ENCODE measurements at places on chromosomes 6 and 20. TPM values are rescaled to one million over a fixed set of nuclear protein-coding genes. Genes with fewer than 3 reads are reported as not detected.

GRCh38 chr6:56173228-56173627, 74.2 kb downstream of the COL21A1 start:
- DNase-seq, result no peak
- H3K4me3 ChIP-seq, result no peak overlapping the region
- H3K36me3 ChIP-seq, result no peaks in the 10 kb centered on the region
- no peak overlapping the region for H3K27ac ChIP-seq

DNA sequence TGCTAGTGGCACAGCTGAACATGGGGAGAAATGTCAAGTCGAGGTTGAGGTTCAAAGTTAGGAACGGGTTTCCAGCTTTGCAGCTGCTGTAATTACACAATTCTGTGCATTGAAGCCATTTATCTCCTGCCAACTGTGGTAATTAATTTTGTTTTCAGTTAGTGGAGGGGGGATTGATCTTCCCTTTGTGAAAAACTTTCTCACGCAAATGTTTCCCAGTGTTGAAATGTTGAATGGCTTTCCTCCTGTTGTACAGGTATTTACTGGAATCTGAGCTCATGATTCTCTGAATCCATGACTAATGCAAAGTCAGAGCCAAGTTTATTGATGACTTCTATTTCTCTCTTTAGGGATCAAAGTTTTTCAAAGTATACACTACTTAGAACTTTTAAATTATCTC, 198.4 kb upstream of the SLC35B3 start:
- no peak overlapping the region for H3K4me3 ChIP-seq
- no peak for DNase-seq

DNA sequence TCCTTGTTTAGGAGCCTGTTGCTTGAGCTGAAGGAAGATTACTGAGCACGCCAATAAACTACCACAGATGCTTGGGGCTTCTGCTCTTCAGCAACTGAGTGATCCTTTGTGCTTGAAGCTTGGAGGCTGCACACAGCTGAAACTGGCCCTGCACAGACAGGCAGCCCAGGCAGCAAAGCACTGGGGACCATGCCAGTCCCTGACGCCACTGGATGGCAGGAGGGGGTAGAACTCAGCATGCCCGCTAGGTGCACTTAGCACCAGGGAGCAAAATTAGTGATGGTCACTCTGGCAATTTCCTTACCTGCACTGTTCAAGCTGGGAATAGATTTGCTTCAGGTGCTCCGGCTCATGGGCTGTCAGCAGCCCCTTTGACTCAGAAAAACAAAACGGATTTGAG, 91.5 kb downstream of the FAM50B start:
- no peaks in the 10 kb centered on the region for H3K4me1 ChIP-seq
- no peak for DNase-seq
- no peaks in the 10 kb centered on the region for H3K27me3 ChIP-seq
- H3K36me3 ChIP-seq, result no peaks in the 10 kb centered on the region
- no peak overlapping the region for H3K4me3 ChIP-seq
- H3K27ac ChIP-seq, result no peak overlapping the region

- H3K27ac ChIP-seq, result no peak overlapping the region
- no peaks in the 10 kb centered on the region for H3K4me1 ChIP-seq
- no peak overlapping the region for H3K4me3 ChIP-seq
- no peaks in the 10 kb centered on the region for H3K27me3 ChIP-seq
- no peaks in the 10 kb centered on the region for H3K36me3 ChIP-seq
Measured at GRCh38 chr20:9889270-9889981, 50.5 kb upstream of the PAK5 start.

- H3K4me1 ChIP-seq, result peaks cover 10% of the 10 kb centered on the region
- peaks cover 10% of the 10 kb centered on the region for H3K36me3 ChIP-seq
- no peak for DNase-seq
- no peak overlapping the region for H3K27ac ChIP-seq
Measured at GRCh38 chr6:157203764-157204163, 119.6 kb downstream of the TMEM242 start.

DNA sequence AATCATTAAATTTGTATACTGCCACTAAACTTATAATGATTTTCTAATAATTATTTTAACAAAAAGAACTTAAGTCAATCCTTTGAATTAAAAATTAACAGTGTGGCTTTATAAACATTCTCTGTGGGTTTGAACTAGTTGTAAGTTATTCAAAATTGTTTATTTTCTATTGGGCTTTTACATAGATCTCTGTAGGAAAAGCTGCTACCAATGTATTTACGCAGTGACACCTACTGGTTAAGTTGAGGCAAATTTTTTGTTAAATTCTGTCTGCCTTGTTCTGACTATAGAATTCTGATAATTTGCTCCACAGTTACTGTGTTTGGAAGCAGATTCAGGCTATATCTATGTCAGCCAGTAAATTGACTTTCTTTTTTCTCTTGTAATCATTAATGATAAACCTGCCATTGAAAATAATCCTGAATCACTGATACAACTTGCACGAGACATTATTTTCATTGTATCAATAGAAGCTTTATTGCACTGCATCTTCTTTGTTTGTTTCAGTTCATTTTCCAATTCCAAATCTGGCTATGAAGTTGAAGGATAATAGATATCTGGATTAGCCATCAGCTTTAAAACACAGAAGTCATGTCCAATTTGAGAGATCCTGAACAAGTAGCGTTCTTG, 66.0 kb upstream of the UTRN start:
- H3K27ac ChIP-seq, result no peak overlapping the region
- H3K27me3 ChIP-seq, result no peaks in the 10 kb centered on the region
- no peak for DNase-seq

- H3K4me1 ChIP-seq, result peaks cover 56% of the 10 kb centered on the region
- no peaks in the 10 kb centered on the region for H3K36me3 ChIP-seq
- peaks cover 47% of the 10 kb centered on the region for H3K27me3 ChIP-seq
- no peak for DNase-seq
- H3K27ac ChIP-seq, result peak overlapping the region; percentile 73
- peak overlapping the region; percentile 55 for H3K4me3 ChIP-seq
Measured at GRCh38 chr6:5995949-5996713, 10.6 kb downstream of the NRN1 start.

DNA sequence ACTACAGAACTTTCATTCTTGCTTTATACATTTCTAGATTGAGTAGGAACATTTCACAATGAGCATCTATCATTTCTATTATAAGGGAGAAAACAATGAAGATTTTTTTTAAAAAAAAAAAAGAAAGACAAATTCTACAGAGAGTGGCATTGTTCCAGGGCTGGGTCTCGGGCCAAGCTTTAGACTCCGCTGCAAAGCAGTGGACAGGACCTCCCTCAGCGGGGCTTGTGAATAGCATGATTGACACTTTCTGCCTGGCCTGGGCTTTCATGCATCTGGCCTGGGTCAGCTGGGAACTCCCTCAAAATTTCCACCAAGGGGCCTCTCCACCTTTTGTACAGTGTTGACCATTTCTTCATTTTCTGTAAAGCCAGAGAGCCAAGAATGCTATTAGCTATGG, 55.8 kb upstream of the HIVEP2 start:
- no peak overlapping the region for H3K4me3 ChIP-seq
- H3K27me3 ChIP-seq, result no peaks in the 10 kb centered on the region
- H3K4me1 ChIP-seq, result no peaks in the 10 kb centered on the region
- no peak overlapping the region for H3K27ac ChIP-seq
- DNase-seq, result no peak
- no peaks in the 10 kb centered on the region for H3K36me3 ChIP-seq

DNA sequence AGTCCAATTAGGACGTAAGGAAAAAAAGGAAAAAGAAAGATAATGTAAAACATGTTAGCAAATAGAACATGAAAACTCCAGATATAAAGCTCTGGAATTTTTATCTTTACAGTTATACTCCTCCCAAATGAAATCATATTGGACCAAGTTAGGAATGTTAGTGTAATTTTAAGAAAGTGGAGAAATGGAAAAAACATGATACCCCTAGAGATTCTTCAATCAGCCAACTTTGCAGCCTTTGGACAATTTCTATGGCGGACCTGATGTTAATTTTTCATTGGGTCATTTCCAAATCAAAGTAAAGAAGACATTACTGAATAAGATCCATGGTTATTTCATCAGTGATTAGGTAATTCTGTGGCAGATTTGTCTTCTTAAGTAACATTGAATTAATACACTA, 748.7 kb downstream of the RFPL4B start:
- no peaks in the 10 kb centered on the region for H3K36me3 ChIP-seq
- DNase-seq, result no peak
- no peaks in the 10 kb centered on the region for H3K27me3 ChIP-seq
- H3K27ac ChIP-seq, result no peak overlapping the region
- no peak overlapping the region for H3K4me3 ChIP-seq
- no peaks in the 10 kb centered on the region for H3K4me1 ChIP-seq

DNA sequence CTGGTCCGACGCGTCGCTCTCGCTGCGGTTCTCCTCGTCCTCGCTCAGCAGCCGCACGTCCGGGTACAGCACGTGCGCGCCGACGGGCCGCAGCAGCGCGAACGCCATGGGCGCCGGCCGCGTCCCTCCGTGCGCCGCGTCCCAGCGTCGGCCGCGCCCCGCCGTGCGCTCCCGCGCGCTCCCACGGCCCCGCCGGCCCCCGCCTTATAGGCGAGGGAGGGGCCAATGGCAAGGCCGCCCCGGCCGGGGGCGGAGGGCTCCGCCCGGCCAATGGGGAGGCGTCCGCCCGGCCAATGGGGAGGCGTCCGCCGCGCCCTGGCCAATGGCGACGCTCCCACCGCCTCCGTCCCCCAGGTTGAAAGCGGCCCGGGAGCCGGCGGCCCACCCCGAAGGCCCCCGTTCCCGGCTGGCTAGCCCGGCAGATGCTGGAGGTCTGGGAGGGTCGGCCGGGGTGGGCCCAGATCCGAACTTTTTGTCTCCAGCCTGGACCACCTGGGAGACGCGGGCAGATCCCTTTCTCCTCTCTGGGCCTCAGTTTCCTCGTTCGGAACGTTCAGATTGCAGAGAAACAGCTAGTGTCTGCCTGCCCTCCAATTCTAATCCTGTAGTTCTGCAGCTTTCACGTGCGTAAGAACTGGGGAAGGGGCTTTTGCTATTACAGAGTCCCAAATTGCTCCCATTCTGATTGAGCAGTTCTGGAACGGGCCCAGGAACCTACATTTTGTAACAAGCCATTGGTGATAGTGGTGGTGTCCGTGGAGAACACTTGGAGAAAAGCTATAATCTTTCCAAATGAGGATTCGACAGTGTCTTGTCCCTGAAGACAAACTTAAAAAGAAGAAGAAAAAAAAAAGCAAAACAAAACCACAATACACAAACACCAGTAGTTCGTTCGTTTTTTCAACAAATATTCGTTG, at the start of gene TCF15:
TSS of gene TCF15 (minus strand) at position 180 of the 917 bp plus-strand sequence. CDS start at position 108, 72 bp downstream.
- H3K4me1 ChIP-seq, result no peaks in the 10 kb centered on the region
- H3K36me3 ChIP-seq, result no peaks in the 10 kb centered on the region
- peaks cover 9% of the 10 kb centered on the region for H3K27me3 ChIP-seq
- no peak for DNase-seq

DNA sequence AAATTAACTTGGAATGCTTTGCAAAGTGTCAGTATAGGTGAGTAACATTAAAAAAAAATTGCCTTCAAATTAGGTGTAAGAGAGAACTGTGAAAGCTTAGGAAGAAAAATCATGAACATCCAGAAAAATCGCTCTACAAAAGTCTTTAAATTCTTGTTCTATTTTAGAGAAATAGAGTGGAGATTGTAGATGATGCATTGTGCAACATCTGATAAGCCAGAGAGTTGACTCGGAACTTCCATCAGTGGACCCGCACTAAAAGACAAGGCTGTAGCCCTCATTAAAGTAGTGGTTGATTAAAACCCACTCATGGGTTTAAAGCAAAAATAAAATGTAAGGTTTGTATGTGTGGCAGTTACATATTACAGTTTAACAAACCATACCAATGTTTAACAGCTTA, 35.8 kb downstream of the MAP3K4 start:
- no peak overlapping the region for H3K27ac ChIP-seq
- peaks cover 33% of the 10 kb centered on the region for H3K4me1 ChIP-seq
- no peak overlapping the region for H3K4me3 ChIP-seq
- H3K27me3 ChIP-seq, result no peaks in the 10 kb centered on the region

DNA sequence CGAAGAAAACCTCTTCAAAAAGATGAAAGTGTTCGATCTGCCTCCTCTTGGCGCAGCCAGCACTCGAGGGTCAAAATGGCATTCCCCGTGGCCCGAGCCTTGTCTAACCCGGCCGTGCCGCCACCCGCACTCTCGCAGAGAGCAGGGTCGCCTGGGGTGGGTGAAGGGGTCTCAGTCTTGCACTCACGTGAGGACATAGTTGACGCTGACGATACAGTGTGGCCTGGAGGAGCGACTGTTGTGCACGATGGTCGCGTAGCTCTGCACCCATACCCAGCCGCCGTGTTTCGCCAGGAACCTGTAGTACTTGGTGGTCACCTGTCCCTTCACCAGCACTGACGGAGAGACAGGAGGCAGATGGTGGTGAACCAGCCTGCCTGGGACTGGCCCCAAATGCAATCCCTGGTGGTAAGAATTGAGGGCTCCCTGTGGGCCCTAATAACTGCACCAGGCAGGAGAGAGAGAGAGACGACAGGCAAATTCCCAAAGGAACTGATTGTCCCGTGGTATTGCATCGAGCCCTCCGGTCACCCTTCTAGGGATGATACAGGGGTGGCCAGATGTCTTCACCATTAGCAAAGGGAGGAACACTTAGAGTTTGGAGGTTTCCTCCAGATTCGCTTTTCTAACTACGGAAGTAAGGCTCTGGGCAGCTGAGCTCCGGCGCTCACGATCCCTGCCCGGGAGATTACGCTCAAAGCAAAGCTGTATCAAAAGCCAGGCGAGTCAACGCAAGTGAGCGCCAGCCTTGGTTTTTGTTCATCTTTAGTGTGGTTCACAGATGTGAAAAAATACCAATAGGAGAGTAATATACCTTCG, 17.4 kb downstream of the SIM1 start:
- no peak overlapping the region for H3K27ac ChIP-seq
- H3K4me1 ChIP-seq, result peaks cover 27% of the 10 kb centered on the region
- H3K4me3 ChIP-seq, result peak overlapping the region; percentile 36
- no peak for DNase-seq
- no peaks in the 10 kb centered on the region for H3K36me3 ChIP-seq
- H3K27me3 ChIP-seq, result peaks cover 12% of the 10 kb centered on the region

DNA sequence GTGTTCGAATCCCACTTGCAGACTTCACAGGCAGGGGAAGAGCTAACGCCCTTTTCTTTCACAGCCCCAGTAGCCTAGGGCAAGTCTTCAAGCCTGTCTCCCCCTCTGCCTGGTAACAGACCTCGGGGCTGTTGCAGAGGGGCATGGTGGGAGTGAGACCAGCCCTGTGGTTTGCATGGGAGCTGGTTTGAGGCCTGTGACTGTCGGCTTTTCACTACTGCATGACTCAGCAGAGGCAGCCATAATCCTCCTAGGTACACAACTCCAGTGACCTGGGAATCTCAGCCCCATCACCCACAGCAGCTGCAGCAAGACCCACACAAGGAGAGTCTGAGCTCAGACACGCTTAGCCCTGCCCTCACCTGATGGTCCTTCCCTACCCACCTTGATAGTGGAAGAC, 55.3 kb upstream of the POPDC3 start:
- H3K27me3 ChIP-seq, result peaks cover 11% of the 10 kb centered on the region
- H3K36me3 ChIP-seq, result no peaks in the 10 kb centered on the region
- no peaks in the 10 kb centered on the region for H3K4me1 ChIP-seq
- H3K4me3 ChIP-seq, result no peak overlapping the region

GRCh38 chr6:139262519-139263300, 29.1 kb downstream of the TXLNB start:
- no peaks in the 10 kb centered on the region for H3K4me1 ChIP-seq
- no peaks in the 10 kb centered on the region for H3K27me3 ChIP-seq
- no peaks in the 10 kb centered on the region for H3K36me3 ChIP-seq
- H3K27ac ChIP-seq, result no peak overlapping the region
- DNase-seq, result no peak

Gene TCP11
- not detected for total RNA-seq

Gene GPX5
- not detected for total RNA-seq

Measured in esophagus squamous epithelium (tissue), 5 donors.